ENCODE measurements at places on chromosomes 7 and 10. TPM values are rescaled to one million over a fixed set of nuclear protein-coding genes. Genes with fewer than 3 reads are reported as not detected.

CNPY1 gene
- total RNA-seq, result 0.31 TPM

LBX1 gene
- total RNA-seq, result not detected

CYP3A7 gene
- total RNA-seq, result not detected

RASSF4 gene
- total RNA-seq, result 12.4 TPM

EVX1 gene
- total RNA-seq, result not detected

RARRES2 gene
- 169 TPM for total RNA-seq

IGFBP1 gene
- not detected for total RNA-seq

UBN2 gene
- 25.4 TPM for total RNA-seq

SEMA3A gene
- total RNA-seq, result 54.5 TPM

TMEM196 gene
- total RNA-seq, result not detected

MEOX2 gene
- 2.1 TPM for total RNA-seq

UNC5B gene
- total RNA-seq, result 31.2 TPM

CPED1 gene
- total RNA-seq, result 0.23 TPM

SPOCK2 gene
- total RNA-seq, result 3.6 TPM

INTS15 gene
- 30.6 TPM for total RNA-seq

TMEM184A gene
- 0.66 TPM for total RNA-seq

AGAP3 gene
- 32.2 TPM for total RNA-seq
